Stimulated activated CD4-positive, alpha-beta T cell treated with anti-CD3 and anti-CD28 coated beads, Interleukin-1b, Interleukin-23, amount 100 ng/mL, for 1 hour (primary cell): ENCODE measurements at places on chromosomes 6 and 20.

GRCh38 chr6:110265273-110265672 lies 85.0 kb downstream of the CDC40 start:
- DNase-seq, result no peak

DNA sequence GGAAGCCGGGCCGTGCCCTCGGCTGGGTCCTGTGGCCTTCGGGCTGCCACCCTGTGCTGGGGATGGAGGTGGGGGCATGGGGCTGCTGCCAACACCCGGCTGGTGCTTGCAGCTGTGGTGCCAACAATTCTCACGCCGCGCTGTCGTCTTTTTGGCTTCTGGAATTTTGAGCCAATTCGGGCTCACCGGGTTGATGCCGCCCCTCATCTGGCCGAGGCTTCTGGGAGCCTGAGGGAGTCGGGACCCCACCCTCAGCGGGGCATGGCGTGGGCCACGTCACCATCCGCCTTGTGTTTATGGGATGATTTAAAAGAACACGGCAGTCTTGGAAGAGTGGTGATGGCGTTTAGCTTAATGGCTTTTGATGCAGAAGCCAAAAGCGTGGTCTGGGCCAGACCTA lies 8.7 kb upstream of the NPBWR2 start:
- no peak for DNase-seq

DNA sequence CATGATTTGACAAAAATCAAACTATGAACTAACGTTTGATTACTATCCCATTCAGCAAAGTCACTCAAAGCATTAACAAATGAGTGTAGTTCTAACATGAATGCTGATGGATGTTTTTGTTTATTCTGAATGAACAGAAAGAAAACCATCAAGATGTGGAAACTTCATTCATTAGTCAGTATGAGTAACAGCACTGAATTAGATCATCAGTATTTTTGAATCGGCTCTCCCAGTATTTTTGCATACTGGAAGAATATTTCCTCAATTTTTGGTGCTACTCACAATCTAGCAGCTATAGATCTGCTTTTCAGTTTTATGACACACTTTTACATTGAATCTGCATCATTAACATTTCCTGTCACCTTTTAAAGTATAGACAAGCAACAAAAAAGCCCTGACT lies 63.8 kb upstream of the CD83 start:
- DNase-seq, result no peak

GRCh38 chr6:45474376-45474775 lies 96.6 kb upstream of the SUPT3H start:
- no peak for DNase-seq

DNA sequence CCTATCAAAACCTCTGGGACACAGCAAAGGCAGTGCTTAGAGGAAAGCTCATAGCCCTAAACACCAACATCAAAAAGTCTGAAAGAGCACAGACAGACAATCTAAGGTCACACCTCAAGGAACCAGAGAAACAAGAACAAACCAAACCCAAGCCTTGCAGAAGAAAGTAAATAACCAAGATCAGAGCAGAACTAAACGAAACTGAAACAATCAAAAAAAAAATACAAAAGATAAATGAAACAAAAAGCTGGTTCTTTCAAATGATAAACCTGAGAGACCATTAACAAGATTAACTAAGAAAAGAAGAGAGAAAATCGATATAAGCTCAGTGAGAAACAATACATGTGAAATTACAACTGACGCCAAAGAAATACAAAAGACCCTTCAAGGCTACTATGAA lies 34.8 kb upstream of the RUNX2 start:
- no peak for DNase-seq

- no peak for DNase-seq
Measured at GRCh38 chr6:52077180-52077884, 10.1 kb downstream of the PKHD1 start.

DNA sequence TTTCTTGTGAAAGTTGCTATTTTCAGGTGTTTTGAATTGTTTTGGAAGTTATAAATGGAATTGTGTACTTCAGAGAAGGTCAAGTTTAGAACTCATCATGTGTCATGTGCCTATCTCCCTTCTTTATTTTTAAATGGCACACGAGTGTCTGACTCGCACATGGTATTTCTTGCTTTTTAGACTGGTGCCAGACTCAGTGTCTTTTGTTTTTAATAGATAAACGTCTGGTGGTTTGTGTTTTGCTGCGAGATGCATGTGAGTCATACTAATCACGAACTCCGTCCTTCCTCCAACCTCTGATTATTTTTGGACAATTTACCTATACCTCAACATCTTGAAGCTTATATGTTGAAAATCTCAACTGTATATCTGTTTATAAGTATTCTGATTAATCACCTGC lies 292.1 kb downstream of the CDKAL1 start:
- no peak for DNase-seq

- no peak for DNase-seq
Measured at GRCh38 chr6:157609117-157609516, 213.9 kb upstream of the SNX9 start.

GRCh38 chr6:3309391-3310050 lies 50.8 kb downstream of the PSMG4 start:
- no peak for DNase-seq

DNA sequence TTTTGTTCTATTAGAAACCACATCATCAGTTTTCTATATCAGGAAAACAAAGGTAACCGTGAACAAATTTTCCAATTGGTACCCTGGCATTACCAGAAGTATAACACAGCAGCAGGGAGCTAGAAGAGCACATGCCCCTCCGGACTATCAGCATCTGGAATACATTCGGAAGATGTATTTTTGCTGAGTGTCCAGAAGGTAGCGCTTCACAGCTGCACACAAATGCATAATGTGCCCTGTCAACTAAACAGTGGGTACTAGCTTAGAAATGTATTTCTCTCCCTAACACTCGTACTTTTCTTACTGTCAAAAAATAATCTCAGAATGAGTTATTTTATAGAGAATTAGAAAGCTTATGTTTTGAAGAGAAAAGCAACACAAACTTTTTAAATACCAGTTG lies 77.6 kb downstream of the HUS1B start:
- no peak for DNase-seq

- DNase-seq, result peak; percentile 27
Measured at GRCh38 chr6:107822176-107823046, 1.7 kb downstream of the SCML4 start.

DNA sequence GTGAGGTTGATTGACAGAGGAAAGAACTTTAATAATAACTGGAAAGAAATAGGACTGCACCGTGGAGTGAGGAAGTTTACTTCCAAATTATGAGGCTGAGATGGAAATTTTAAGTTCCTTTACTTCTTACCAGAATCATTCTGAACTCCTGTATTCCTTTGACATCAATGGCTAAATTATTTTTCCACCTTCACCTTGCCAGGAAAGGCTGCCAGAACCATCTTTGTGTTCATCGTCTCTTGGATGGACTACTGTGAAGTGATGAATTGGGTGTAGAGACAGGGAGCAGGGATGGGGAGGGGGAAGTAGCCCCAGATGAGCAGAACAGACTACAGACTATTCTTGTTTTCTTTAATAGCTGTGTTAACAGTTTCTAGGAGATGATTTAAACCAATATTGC lies 102.1 kb upstream of the CEP162 start:
- DNase-seq, result no peak

GRCh38 chr6:105691971-105692370 lies 289.1 kb upstream of the PREP start:
- no peak for DNase-seq

- DNase-seq, result no peak
Measured at GRCh38 chr20:4916971-4917881, 84.1 kb downstream of the SLC23A2 start.

- no peak for DNase-seq
Measured at GRCh38 chr20:61976644-61977418, 88.8 kb downstream of the TAF4 start.

DNA sequence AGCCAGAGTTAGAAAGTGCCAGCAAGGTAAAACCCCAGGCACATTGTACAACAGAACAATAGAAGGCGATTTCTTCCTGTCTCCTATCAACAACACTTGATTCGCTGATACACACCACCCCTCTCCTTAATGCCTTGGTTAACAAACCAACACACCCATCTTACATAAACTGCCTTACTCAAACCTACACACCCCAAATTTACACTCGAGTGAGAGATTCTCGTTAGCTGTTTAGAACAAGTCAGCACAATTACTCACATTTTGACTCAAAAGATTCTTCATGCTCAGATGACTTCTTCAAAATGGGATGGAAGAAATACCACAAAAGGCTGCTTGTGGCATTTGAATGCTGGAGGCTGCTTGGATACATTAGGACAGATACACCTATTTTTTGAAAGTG lies 80.0 kb upstream of the FOXQ1 start:
- no peak for DNase-seq
